NCI-H748 treated with DMSO at 0.1 percent for 48 hours (cell line): ENCODE measurements at places on chromosomes 1 and 21.
A peak's percentile ranks its signal among the peaks of the same experiment; 100 is the strongest.

DNA sequence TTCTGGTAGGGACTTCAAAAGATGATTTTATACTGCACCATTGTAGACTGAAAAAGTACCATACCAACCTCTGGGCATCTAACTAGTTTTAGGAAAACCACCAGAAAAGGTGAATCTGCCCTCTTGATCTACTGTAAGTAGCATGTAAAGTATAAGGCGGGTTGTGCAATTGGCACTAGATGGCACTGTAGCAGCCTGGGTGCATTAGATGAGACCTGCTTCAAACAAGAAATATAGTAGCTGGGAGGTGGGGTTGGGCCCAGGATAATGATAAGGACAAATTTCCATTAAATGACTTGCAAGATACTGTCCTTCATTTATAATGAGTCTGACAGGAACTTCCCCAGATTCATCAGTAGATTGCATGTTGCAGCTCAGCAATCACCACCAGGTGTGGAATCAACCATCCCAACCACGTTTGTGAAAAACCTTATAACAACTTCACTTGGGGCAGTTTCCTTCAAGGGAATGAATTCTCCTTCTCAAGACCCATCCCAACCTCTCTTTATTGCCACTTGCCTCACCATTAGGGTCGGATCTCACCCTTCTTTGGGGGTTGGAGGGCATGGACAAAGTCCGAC, 37.3 kb upstream of the IL10 start:
- DNase-seq = no peak

DNA sequence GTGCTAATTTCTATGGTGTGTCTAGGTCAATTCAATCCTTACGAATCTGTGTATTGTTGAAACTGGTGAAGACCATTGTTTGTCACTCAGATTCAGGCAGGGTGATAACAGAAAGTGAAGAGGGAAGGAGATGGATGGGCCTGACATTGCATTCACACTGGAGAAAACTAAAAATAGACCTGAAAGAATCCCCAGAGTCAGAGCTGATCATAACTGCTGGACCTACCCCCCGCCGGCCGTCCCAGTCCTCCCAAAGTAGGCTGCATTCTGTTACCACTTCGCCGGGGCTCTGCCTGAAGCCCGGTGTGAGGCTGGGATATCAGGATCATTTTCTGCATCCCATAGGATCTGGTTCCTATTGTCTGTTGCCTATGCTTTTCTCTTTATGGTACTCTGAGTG, 121.1 kb downstream of the NUF2 start:
- DNase-seq = no peak

- DNase-seq = peak; percentile 84
Observed at GRCh38 chr1:3942416-3943122, 42.5 kb upstream of the C1orf174 start.

GRCh38 chr1:230083053-230083452, 16.0 kb downstream of the GALNT2 start:
- DNase-seq = no peak

- no peak for DNase-seq
Observed at GRCh38 chr21:38918607-38919346, 113.0 kb downstream of the ETS2 start.

GRCh38 chr1:214324896-214325800, 44.2 kb downstream of the SMYD2 start:
- DNase-seq = no peak

GRCh38 chr1:28507646-28508434, 2.0 kb downstream of the RCC1 start:
- DNase-seq = no peak

DNA sequence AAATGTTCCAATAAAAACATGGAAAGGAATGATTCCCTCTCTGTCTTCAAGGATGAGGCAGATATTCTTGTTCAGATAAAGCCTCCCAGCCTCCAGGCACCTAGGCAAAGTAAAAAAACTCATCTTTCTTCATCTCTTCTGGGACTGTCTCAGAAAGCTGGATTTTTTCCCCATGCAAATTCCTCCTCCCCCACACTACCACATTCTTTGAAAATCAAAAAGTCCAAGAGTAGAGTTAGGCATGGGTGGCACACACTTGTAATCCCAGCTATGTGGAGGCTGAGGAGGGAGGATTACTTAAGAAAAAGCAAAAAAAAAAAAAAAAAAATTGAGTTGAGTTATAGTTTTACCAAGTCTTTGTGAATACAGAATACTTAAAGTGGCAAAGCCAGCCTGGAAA, 82.8 kb downstream of the GLUL start:
- no peak for DNase-seq

- DNase-seq = no peak
Observed at GRCh38 chr1:38061883-38062328, 15.3 kb upstream of the POU3F1 start.

DNA sequence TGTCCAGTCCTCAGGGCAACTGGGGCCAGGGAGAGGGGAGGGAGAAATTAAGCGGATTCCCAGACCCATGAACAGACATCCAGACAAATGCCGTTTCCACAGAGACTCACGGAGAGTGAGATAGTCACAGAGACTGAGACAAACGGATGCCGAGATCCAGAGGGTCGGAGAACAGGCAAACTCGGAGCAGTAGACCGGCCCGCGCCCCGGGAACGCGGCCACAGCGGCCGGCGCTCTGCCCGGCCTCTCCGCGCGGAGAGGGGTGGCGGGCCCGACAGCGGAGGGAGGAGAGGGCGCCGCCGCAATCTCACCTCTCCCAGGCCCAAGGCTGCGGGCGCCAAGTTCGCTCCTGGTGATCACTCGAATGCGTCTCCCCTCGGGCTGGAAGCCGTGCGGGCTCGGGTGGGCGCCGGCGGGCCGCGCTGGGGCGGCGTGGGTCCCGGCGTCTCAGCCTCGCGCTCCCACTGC, 831 bp upstream of the FOXD2 start:
- DNase-seq = no peak

GRCh38 chr1:230809256-230809990, 58.9 kb downstream of the C1orf198 start:
- no peak for DNase-seq

DNA sequence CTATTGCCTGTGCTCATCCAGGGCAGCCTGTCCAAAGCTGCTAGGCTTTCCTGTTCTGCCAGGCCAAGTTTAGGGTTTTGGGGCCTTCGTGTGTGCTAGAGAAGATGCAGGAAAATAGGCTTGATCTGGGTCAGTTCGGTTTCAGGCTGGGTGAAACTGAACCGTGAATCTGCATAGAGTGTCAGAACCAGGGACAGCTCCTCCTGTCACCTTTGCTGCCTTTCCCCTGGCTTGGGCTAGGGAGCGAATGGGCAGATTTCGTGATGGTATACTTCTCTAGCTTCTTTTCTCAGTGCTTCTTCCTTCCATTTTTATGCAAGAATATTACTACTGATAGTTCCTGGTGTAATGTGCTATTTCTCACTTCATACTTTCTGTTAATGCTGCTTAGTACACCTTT, 6.0 kb upstream of the AGO1 start:
- no peak for DNase-seq

DNA sequence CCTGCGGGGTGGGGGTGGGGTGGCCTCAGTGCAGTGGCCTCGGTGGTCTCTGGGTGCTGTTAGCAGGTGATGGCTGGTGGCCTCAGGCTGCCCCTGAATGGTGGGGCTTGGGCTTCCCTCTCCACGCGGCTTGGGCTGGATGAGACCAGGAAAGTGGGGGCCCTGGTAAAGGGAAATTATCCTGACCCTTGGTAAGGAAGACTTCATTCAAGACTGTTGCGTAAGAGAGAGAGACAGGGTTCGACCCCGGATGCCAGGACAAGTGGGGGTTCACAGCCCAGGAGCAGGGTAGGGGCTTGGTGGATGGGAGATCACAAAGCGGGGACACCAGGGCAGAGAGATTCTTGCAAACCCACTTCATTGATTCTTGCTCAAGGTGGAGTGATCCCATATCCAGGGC, 5.5 kb upstream of the TTC34 start:
- no peak for DNase-seq

GRCh38 chr1:201351617-201352016, 25.9 kb downstream of the TNNT2 start:
- no peak for DNase-seq

DNA sequence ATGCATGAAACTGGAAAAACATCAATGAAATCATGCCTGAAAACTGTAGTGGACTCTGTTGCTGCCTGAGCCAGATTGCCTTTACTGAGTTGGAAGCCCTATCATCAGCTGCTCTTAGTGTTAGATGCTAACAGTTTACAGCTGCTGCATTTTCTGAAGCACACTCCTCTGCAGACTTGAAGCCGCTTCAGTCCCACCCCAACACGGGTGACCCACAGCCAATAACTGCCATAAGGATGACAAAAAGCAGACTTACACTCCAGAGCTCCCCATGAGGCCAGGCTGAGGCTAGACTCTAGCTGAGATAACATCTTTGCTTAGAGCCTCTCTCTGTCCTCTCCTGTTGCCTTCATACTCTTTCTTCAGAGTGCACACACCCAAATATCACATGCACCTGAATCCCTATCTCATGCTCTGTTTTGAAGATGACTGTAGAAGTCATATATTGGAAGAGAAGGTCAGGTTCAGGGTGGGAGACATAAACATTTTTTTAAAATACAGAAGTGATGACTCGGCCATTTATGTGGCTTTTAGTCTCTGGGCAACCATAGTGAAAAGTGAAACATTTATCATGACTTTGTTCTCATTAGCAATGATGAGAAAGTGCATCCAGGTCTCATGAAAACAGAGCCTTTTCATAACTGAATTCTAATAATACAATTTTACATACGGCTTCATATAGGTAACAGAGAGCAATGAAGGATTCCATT, 161.0 kb downstream of the KCNK2 start:
- no peak for DNase-seq

DNA sequence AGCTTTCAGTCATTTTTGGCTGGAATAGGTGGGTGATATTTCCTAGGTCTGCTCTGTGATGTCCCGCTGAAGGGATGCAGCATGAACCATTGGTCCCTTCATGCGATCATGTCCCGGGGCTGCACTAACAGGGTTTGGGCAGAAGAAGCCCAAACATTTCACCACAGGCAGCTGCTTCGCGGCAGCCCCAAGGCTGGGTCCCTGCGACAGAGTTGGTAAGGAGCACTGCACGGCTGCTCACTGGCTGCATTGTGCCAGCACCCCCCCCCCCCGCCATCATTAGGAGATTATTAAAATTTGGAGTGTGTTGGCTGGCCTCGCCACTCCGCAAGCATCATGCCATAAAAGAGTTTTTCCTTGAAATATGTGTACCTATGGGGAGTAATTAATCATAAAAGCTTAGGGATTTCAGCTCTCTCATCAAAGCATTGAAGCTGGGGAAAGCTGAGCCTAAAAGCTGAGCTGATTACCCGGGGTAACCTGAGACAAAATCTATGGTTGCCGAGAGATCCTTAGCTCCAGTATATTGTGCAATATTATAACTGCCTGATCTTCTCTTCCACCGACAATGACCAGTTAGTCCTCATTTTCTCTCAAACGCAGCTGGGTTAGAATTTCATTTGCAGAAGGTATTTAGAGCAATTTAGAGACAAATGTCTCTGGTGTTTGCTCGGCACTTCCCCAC, 62.5 kb downstream of the PEX14 start:
- DNase-seq = peak; percentile 77

DNA sequence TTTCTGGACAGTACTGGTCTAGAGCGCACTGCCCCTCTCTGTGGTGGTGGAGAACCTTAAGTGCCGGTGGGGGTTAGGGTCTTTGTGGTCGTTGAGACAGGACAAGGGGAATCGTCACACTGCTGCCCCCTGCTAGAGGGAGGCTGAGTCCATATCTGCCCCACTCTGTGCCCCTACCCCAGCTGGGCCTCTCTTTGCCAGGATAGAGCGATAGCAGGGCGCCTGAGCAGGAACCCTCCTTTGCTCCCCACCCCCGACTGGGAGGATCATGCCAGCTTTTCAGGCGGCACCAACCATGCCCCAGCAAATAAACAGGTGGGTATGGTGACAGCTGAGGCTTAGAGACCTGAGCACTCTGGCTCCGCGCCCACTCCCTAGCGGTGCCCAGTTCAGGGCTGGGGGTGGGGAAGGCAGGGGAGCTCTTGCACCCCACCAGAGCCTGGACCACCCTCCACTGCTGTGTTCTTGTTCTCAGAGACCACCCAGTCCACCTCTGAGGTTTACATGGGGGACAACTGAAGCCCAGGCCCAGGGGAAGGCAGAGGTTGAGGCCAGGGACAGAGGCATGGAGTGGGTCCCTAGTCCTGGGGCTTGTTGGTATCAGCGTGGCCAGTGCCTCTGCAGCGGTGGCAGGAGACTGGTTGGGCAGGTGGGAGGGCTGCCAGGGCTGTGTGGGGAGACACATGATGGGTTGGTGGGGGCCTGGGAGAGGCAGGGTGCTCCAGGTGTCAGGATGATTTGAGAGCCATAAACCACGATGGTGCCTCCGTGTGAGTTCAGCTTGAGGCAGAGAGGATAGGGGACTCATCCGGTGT, 1.6 kb downstream of the PADI2 start:
- DNase-seq = no peak

DNA sequence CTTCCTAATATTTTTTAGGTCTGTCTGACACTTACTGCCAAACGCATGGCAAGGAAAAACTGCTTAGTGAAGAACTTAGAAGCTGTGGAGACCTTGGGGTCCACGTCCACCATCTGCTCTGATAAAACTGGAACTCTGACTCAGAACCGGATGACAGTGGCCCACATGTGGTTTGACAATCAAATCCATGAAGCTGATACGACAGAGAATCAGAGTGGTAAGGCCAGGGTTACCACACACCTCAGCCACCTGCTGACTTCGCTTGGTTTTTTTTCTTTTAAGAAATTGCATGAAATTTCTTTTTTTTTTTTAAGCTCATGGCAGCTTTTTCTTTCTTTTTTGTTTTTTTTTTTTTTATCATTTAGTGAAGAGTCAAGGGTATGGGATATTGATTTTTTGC, 17.2 kb downstream of the ATP1A1 start:
- no peak for DNase-seq

GRCh38 chr1:11979851-11980675, at the start of gene MFN2:
Gene MFN2 (plus strand): TSS chr1:11980444. CDS start chr1:11989169, 8,725 bp downstream.
- peak; percentile 86 for DNase-seq

- no peak for DNase-seq
Observed at GRCh38 chr1:92755541-92756461, 29.1 kb downstream of the EVI5 start.

DNA sequence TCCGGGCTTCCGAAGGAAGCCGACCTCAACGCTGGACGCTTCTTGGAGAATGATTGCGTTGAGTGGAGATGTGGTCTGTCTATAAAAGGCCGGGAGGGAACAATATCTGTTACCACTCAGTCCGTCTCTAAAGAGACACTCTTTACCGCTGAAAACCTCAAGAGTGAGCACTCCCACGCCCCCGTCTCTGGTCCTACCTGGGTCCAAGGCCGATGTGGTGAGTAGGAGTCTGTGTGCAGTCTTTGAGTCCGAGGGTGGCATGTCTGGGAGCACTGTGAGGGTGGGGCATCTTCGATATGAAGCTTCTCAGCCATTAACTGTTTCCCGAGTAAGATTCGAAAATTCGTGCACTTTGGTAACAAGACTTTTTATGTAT, 576 bp downstream of the ZFP69 start:
- peak; percentile 90 for DNase-seq

DNA sequence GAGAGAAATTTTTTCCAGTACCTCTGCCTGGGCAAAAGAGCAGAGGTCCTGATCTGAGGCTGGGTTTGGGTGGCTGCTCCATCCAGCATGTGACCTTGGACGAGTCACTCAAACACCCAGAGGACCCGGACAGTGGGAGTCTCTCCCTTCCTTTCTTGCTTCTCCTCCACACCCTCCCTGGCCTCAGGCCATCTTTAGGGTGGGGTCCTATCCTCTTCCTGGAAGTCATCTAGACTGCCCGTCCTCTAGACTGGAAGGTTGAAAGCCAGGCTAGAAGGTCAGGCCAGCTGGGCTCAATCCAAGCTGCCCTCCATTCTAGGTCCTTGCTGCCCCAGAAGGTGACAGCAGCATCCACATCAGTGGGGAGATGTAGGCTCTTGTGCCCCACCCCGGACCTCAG, 599.5 kb downstream of the MATN1 start:
- DNase-seq = no peak

- no peak for DNase-seq
Observed at GRCh38 chr1:81192647-81193642, 607.8 kb upstream of the ADGRL2 start.

- DNase-seq = no peak
Observed at GRCh38 chr1:62229468-62229867, 34.8 kb downstream of the L1TD1 start.
